ENCODE measurements at places on chromosomes 11 and 22.

GRCh38 chr11:200224-201003 is 6.8 kb downstream of the BET1L start:
- no peak for DNase-seq

- no peak for DNase-seq
These were observed 688.1 kb downstream of the BRD1 start for GRCh38 chr22:49139492-49140151.

DNA sequence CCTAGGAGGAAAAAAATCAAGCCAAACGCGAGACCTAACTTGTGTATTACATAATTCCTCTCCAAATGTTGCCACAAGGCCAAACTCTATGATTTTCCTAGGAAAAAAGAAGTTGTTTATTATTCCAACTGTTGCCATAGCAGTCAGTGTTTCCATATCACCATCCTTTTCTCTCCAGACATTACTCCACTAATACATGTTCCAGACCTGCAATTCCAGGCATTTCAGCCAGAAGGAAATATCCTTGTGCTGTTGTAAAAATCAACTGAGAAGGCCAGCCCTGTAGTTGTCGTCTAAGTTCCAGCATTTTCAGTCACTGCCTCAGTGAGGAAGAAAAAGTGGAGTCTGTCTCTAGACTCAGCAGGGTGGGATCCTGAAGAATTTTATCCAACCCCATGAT is 33.1 kb upstream of the PAMR1 start:
- no peak for DNase-seq

- no peak for DNase-seq
These were observed 10.8 kb downstream of the FADS2 start for GRCh38 chr11:61838921-61839320.

DNA sequence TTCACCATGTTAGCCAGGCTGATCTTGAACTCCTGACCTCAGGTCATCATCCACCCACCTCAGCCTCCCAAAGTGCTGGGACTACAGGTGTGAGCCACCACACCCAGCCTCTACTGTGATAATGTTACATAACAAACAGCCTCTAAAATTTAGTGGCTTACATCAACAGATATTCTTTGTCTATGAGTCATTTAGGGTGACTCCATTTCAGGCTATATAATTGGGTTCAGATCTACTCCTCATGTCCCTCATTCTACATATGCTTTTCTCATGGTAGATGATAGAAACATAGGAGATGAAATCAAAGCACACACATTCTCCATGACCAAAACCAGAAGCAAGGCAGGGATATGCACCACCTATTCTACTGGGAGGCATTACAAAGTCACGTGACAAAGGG is 72.7 kb downstream of the SIK2 start:
- no peak for DNase-seq
